ENCODE measurements at places on chromosomes 13 and 19.

GRCh38 chr19:45645068-45645630 lies 6.0 kb upstream of the EML2 start:
- DNase-seq = no peak

DNA sequence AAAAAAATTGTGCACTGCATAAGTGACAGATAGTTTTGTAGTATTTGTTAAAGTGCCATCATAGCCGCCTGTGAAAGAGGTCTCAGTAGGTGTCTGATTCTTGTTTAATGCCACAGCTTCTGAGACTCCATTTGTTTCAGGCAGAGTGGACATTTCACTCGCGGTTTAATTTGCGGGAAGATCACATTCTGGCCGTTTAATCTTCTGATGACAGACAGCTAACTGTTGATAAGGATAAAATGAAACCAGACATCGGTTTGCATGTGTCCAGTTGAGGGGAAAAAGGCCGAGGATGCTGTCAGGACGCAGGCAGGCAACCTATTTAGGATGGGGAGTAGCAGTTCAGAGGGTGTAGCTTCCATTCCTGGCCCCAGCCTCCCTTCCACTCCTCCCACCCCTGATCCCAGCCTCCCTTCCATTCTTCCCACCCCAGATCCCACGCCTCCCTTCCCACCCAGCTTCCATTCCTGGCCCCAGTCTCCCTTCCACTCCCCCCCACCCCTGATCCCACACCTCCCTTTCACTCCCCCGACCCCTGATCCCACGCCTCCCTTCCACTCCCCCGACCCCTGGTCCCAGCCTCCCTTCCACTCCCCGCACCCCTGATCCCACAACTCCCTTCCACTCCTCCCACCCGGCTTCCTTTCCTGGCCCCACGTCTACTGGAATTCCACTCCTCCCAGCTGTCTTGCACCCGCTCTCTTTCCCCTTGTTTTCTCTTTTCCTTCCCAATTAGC lies 23.8 kb downstream of the ATP11A start:
- DNase-seq = no peak

DNA sequence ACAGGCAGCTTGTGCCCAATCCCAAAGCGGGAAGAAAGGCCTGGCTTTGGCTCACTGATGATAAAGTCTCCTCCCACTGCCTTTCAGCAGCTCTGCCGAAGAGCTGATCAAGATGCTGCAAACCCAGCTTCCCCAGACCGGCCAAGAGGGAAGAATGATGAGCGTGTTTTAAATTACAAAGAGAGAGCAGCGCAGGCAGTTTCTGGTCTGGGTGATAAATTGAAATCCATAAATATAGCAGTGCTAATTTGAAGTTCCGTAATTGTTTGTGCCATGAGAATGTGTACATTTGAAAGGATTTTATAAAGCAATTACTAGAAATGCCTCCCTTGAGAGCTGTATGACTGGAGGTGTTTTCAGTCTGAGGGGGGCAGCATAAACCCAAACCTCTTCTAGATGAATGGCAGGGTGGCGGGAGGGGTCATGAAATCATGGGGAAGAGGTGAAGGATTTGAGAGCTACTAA lies 171.8 kb downstream of the STK24 start:
- no peak for DNase-seq

DNA sequence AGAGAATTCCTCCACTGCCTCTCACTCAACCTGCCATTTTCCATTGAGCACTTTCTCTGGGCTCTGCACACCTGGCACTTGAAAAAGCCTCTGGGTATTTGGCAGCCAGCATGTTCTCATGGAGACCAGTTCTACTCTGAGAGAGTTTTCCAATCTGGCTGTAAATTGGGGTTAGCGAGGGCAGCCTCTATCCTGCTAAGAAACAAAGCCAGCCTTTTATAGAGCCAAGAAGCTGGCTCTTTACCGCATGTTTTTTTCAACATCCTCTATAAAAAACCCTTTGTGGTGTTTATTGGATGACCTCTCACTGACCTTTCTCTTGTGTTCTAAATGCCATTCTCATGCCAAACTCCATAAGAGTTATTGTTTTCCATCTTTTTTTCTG lies 52.6 kb upstream of the RCBTB2 start:
- no peak for DNase-seq

GRCh38 chr19:18856385-18857126 lies 24.8 kb downstream of the UPF1 start:
- DNase-seq = no peak

DNA sequence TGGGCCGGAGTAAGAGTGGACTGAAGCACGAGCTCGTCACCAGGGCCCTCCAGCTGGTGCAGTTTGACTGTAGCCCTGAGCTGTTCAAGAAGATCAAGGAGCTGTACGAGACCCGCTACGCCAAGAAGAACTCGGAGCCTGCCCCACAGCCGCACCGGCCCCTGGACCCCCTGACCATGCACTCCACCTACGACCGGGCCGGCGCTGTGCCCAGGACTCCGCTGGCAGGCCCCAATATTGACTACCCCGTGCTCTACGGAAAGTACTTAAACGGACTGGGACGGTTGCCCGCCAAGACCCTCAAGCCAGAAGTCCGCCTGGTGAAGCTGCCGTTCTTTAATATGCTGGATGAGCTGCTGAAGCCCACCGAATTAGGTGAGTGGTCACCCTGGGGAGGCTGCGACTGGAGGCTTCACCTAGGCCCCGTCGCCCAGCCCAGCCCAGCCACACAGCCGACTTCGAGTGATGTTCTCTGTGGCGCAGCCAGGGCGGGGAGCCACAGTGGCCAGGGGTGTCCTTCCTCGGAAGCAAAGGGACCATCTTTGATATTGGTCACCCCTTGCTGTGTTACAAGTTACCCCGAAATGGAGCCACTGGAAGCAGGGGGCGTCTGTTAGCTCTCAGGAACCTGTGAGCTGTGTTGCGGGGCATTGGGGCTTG lies 5.6 kb downstream of the PIAS4 start:
- DNase-seq = no peak

GRCh38 chr13:25391932-25392331 lies 20.2 kb downstream of the ATP8A2 start:
- no peak for DNase-seq

DNA sequence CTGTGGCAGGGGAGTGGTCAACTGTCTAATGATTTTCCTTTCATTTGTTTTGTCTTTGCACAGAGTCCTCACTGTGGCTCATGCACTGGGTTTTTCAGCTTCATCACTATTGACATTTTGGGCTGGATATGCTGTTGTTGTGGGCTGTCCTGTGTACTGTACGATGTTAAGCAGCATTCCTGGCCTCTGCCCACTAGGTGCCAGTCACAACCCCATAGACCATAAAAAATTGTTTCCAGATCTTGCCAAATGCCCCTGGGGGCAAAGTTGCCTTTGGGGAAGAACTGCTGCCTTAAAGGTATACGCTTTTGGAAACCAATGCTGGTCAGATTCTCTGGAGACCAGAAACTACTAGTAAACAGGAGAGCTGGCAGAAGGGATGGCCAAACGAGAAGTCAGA lies 310.4 kb downstream of the SPRY2 start:
- no peak for DNase-seq

- no peak for DNase-seq
These were observed 50.2 kb upstream of the GTF3A start for GRCh38 chr13:27374126-27374613.

DNA sequence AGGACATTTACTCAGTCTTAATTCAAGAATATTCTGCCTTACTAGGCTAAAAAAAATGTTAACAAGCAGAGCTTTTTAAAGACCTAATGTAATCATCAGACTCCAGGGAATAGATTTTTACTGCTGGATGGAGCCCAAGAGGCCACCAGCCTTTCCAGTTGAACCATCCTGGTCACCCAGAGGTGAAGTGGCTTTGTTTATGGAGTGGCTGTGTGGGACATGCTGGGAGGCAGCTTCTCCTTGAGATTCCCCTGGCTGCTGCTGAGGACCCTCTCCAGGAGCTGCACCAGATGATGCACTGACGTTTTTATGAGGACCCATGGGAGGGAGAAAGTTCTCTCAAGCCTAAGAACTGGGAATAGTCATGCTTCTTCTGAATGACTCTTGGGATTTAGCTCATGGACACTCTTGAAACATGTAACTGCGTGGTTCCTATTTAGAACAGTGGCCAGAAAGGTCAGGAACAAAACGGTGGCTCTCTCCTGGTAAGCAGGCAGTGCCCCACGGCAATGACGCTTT lies 205.9 kb upstream of the MIR17HG start:
- no peak for DNase-seq

GRCh38 chr13:111468037-111468959 lies 147.9 kb downstream of the TEX29 start:
- DNase-seq = peak; percentile 31

DNA sequence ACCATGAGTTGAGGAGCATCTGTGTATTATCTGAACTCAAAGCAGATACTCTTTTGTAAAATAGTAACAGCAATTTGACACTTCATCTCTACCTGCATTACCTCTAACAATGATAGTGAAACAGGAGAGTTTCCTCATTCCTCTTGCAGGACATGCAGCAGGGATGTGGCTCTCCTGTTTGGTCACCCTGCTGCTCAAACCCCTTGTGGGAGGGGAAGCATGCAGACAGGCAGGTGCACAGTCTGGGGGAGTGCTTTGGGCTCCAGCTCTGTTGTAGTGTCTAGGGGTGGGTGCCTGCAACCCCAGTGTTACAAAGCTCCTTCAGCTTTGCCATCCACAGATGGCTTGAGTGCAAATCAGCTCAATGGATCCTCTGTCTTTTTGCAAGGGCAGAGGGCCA lies 827.6 kb downstream of the DACH1 start:
- DNase-seq = no peak

GRCh38 chr13:82678052-82678451 lies 1204.2 kb downstream of the SLITRK1 start:
- no peak for DNase-seq

DNA sequence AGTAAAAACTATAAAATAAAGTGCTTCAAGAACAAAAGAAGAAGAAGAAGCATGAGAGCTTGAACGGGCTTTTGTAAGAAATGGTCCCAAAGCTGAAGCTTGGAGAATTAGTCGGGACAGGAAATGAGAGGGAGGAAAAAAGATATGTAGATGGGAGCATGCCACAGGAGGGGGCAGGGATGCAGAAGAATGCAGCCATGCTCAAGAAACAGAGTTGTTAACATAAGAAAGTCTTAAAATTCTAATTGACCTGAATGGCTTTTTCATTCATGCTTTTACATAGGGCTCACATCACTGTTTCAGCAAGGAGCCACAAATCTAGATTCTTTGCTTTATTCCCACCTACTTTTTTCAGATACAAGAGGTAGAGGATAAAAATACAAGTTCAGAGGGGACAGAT lies 27.7 kb upstream of the NBEA start:
- no peak for DNase-seq

DNA sequence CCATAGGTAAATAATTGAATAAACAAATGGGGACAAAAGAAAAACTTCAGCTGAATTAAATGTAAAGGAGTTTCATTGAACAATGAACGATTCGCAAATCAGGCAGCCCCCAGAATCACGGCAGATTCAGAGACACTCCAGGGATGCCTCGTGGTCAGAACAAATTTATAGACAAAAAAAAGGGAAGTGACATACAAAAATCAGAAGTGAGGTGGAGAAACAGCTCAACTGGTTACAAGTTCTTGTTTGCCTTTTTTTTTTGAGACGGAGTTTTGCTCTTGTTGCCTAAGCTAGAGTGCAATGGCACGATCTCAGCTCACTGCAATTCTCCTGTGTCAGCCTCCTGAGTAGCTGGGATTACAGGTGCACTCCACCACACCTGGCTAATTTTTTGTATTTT lies 5.7 kb downstream of the ZNF566 start:
- no peak for DNase-seq

- no peak for DNase-seq
These were observed 13.2 kb downstream of the MAP3K10 start for GRCh38 chr19:40204381-40204780.

GRCh38 chr19:33459222-33460090 lies 62.1 kb downstream of the PEPD start:
- no peak for DNase-seq

GRCh38 chr13:51000061-51000460 lies 90.5 kb downstream of the RNASEH2B start:
- no peak for DNase-seq

GRCh38 chr13:22009500-22009899 lies 338.6 kb downstream of the FGF9 start:
- no peak for DNase-seq

GRCh38 chr13:50684366-50684765 lies 159.1 kb downstream of the DLEU7 start:
- no peak for DNase-seq

DNA sequence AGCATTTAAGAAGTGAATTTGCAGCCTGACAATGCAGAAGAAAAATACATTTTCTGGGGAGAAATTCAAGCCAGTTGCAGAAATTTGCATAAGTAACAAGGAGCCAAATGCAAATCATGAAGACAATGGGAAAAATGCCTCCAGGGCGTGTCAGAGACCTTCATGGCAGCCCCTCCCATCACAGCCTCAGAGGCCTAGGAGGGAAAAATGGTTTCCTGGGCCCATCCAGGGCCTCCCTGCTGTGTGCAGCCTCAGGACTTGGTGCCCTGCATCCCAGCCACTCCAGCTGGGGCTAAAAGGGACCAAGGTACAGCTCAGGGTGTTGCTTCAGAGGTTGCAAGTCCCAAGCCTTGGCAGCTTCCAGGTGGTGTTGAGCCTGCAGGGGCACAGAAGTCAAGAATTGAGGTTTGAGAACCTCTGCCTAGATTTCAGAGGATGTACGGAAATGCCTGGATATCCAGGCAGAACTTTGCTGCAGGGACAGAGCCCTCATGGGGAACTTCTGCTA lies 16.7 kb upstream of the ITM2B start:
- no peak for DNase-seq

DNA sequence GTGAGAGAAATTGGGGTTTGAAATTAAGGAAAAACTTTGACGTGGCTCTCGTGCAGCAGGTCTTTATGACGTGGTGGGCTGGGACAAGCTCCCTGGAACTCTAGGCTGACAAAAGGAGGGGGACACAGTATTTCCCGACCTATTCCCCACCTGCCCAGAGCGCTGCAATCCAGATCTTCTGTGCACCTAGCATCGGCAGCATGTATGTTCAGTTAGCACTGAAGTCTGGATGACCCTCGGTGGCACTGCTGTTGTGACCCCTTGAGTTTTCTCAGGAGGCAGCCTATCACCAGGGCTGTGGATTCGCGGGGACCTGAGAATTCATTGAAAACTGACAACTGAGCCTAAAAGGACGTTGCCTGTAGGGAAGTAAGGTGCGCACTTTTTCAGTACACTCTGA lies 9.1 kb upstream of the ZNF536 start:
- DNase-seq = no peak

- no peak for DNase-seq
These were observed 471.7 kb downstream of the EFNB2 start for GRCh38 chr13:106063591-106064313.

DNA sequence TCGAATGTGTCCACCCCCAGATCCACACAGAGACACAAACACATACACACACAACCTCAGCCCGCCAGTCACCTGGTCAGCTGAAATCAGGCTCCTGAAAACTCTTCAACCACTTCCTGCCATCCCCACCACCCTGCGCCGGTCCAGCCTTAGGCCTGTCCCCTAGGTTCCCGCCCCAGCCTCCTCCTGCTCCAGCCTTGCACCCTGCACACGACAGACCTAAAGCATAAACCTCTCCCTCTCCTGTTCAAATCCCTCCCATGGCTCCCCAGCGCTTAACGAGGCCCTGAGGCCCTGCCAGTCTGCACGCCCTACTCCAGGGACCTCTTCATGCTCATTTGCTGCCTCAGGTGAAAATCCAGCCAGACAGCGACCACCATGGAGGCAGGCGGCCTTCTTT lies 7.1 kb downstream of the PNMA8B start:
- no peak for DNase-seq

Data from ureter (tissue), 1 donor.